Activated T-cell treated with anti-CD3 and anti-CD28 coated beads for 24 hours (primary cell): ENCODE measurements at places on chromosomes 4 and X.

- peak; percentile 39 for DNase-seq
Measured at GRCh38 chrX:132023896-132024386, 839 bp downstream of the STK26 start.

DNA sequence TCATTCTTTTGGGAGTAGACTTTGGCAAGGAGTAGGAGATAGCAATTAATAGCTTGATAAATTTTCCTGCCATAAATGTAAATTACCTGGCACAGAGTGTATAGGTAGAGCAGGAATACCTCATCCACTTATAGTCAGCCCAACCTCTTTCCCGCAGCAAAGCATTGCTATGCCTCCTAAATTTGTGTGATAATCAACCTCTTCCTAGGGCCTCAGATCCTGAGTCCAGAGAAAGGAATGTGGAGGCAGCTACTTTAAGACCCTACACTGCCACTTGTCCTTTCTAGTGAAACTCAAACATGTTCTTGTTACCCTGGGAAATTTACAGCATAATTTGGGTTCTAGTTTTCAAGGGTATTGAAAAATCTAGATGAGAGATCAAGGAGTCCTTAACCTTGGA lies 919.0 kb downstream of the RAPGEF2 start:
- DNase-seq = no peak

- DNase-seq = no peak
Measured at GRCh38 chr4:73869130-73870055, at the start of gene CXCL1. Gene CXCL1, plus strand, starts transcription at chr4:73869393. Its CDS starts 78 bp downstream, at chr4:73869471.

GRCh38 chr4:54556051-54556450 lies 101.7 kb upstream of the KIT start:
- no peak for DNase-seq

GRCh38 chrX:75045369-75045768 lies 110.7 kb downstream of the ABCB7 start:
- DNase-seq = no peak

GRCh38 chr4:60562334-60562733 lies 637.8 kb upstream of the ADGRL3 start:
- DNase-seq = no peak

DNA sequence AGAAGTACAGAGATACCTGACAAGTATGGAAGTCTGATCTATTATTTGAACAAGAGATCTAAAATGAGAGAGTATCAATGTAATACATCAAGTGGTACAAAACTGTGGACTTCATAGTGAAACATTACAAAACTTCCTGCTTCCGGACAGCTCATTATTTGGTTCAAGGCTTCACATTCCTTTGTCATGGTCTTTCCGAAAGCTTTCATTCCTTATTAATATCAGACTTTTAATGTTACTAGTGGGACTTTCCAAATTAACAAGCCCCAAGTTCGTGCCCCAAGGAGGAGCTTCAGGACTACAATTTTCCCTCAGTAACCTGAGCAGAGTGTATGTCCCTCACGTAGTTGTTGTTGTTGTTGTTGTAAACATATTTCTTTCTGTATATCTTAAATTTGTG lies 1.2 kb downstream of the CHIC2 start:
- DNase-seq = no peak

DNA sequence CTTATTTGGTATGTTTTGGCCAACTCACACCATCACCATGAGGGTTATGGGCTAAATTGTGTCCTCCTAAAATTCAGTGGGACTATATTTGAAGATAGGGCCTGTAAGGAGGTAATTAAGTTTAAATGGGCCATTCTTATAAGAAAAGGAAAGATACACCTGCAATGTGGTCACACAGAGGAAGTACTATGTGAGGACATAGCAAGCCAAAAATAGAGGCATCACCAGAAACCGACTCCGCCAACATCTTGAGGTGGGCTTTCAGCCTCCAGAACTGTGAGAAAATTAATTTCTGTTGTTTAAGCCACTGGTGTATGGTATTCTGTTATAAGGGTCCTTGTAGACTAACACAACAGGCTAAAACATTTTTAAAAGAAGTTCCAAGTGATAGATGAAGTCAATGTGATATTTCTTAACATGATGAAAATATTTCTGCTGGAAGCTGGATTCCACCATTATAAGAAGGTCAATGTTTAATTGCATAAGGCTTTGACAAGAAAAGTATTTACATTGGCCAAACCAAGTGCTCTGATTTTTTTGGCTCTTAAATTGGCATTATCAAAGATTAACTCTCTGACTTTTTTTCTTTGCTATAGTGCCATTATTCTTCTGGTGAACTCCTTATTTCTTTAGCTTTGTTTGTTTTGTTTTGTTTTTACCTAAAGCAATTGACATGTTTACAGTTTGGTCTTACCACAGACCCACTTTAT lies 540.9 kb downstream of the PPARGC1A start:
- no peak for DNase-seq

- no peak for DNase-seq
Measured at GRCh38 chrX:83771664-83772063, 89.3 kb upstream of the CYLC1 start.

- no peak for DNase-seq
Measured at GRCh38 chrX:43655151-43656004, 721 bp upstream of the MAOA start.

DNA sequence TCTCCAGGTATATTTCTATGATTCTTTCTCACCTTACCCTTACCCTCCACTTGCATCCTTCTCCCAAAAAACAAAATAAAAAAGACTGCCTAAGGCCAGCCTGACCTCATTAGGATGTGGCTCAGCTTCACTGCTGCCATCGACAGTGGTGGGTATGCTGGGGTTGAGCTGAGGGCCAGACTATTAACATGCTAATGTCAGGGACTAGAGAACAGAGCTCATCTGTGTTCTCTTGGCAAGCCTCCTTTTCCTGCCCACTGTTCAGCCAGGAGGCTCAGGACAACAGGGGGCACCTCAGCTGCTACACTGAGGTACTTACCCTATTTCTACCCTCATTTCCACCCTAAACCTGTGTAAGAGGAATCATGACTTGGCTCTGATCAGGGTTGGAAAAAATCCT lies 59.3 kb downstream of the MSN start:
- no peak for DNase-seq

GRCh38 chrX:23792861-23793553 lies 10.0 kb downstream of the SAT1 start:
- DNase-seq = no peak

DNA sequence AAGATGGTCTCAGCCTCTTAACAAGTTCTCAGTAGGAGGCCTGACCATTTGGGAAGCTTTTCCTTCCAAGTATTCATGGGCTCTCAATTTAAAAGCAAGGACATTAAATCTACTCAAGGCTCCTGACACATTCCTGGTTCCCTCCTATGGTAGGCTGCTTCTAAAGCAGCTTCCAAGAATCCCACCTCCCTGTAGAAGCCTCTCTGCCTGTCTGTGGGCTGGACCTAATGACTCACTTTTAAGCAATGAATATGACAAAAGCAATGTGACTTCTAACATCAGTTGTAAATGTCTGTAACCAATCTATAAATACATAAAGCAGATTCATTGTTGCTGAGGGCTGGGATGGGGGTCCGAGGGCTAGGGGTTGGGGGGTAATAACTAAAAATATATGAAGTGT lies 99.5 kb upstream of the FAM9B start:
- no peak for DNase-seq

DNA sequence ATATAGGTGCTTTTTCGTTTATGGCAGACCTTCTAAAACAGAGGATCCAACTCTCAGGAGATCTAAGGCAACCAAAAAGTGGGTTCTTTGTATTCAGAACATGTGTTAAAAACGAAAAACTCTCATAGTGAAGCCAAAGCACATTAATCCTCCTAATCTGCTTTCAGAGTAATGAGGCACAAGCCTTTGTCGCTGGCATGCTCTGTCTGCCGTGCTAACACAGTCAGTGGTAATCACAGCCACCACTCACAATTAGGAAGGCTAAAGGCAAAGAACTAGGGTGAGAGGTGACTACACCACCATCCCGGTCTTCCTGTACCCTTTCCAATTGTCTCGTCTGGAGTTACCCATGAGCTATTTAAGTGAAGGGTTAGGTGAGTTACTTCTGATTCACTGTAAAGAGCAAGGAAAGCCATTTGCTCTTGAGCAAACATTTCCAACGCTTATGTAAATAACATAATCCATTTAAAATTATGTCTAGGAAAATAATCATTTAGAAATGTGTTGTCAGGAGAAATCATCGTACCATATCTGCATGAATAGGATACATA lies 40.7 kb downstream of the NPY2R start:
- DNase-seq = no peak

DNA sequence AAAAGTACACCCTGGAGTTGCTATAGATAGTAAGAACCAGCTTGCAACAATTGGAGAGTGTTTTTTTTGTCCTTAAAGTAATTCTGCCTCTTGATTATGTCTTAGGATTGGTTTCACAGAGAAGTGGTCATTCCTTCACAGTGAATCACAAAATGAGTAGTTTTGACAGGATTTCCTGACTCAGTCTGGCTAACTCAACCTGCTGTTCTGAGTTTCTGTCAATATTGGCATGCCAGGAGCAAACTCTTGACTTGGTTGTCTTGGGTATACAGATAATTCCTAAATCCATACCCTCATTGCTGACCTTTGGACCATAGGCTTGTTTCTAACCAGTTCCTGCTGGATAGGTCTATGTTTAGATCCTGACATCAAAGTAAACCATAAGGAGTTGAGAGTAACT lies 9.4 kb downstream of the FHIP1A start:
- no peak for DNase-seq

DNA sequence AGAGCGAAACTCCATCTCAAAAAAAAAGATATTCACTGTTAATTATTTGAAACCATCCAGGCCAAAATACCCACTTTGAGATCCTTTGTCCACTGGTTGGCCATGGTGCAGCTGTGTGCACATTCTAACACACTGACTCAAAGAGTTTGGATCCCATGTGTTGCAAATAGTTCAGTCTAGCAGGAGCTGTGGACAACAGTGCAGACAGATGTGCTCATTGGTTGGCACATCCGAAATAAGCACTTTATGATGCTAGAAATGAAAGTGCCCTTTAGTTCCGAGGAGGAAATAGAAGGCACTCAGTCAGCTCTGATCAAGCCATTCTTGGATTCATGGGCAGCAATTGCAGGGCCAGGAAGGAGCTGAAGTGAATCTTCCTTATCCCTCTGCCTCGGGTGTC lies 63.0 kb upstream of the TMEM150C start:
- DNase-seq = no peak

GRCh38 chr4:101515099-101515498 lies 167.8 kb upstream of the PPP3CA start:
- no peak for DNase-seq

- no peak for DNase-seq
Measured at GRCh38 chr4:116217781-116218180, 867.6 kb downstream of the TRAM1L1 start.

- DNase-seq = no peak
Measured at GRCh38 chr4:24796620-24797019, 1.2 kb downstream of the SOD3 start.

DNA sequence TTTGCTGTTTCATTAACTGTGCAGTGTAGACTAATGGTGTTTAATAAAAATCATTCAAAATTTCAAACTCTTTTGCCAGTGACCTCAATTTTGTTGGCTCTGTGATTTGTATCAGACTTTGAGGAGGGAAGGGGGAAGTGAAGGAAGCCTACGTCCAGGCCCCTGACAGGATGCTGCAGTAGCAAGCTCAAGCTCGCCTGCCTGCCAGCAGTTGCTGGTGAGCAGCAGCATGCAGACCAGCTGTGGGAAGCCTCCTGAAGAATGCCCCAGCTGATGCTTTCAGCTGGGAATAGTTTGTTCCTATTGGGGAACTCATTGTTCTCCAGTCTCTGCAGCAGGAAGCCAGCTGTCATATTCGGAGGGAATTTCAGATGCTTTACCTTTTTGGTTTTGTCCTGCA lies 495.2 kb downstream of the AFF2 start:
- DNase-seq = no peak

- no peak for DNase-seq
Measured at GRCh38 chr4:112550728-112551127, 34.7 kb upstream of the NEUROG2 start.

DNA sequence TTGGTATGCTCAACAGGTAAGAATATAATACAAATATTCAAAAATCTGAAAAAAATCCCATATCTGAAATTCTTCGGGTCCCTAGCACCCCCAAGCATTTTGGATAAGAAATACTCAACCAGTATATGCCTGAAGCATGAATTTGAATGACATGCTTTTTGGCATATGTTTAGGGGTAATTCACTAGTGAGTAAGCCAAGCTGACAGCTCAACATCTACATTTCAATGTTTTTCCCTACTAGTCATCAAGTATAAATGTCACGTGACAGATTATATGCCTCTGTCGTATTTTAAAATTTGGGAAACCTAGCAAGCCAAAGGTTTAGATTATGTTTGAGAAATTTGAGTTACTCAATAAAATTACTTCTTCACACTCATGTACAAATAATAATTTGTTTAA lies 125.1 kb downstream of the FGF16 start:
- DNase-seq = no peak

- DNase-seq = no peak
Measured at GRCh38 chr4:129282293-129282692, 186.3 kb downstream of the C4orf33 start.

DNA sequence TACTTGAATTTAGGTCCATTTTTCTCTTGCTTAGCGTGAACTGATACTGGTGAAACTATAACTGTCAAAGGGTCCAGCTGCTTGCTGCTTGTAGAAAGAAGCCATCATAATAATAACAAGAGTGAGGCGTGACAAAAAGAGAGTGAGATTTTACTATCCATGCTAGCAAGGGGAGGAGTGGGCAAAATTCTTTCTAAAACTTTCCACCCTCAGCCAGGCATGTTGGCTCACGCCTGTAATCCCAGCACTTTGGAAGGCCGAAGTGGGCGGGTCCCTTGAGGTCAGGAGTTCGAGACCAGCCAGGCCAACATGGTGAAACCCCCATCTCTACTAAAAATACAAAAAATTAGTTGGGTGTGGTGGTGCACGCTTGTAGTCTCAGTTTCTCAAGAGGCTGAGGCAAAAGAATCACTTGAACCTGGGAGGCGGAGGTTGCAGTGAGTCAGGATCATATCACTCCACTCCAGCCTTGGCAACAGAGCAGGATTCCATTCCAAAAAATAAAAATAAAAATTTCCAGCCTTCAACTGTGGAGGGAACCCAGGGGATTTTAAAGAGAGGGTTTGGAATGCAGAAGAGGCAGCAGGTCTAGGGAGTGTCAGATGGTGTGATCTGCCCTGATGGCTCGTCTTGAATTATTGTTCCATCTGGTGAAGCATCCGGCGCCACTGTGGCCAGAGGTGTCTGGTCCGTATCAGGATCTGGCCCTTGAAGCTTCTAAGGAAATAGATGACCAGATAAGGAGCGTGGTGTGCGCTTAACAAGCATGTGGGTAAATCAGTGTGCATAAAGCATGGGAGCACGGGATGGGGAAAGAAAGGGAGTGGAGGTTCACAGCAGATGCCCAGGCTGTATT lies 51.8 kb downstream of the LRP2BP start:
- DNase-seq = no peak

DNA sequence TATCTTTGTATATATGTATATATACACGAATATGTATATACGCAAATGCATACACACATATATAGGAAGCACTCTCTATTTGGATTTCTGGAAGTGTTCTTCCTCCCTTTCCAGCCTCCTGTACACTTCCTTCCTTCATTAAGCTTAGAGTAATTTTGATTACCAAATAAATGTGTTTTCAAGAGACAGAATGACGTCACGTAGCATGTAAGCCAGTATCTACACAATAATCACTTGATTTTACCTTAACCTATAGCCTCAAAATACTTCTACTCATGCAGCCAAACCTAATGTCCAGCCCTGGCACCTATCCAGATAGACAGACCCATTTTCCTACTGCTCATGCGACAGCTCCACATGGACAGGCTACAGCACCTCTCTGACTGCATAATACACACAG lies 29.9 kb downstream of the MAGEA10 start:
- DNase-seq = no peak
